ENCODE measurements at places on chromosomes 1 and 21. TPM values are rescaled to one million over a fixed set of nuclear protein-coding genes. Genes with fewer than 3 reads are reported as not detected.

Gene FCRLB
- total RNA-seq: 0.40 TPM

Gene PCNX2
- 10.9 TPM for total RNA-seq

Gene NAV1
- 7.6 TPM for total RNA-seq

Gene PPIE
- total RNA-seq: 26.4 TPM

Gene SMIM12
- total RNA-seq: 10.7 TPM

Gene ECE1
- total RNA-seq: 108 TPM

Gene RNU1-3
- 687 TPM for total RNA-seq

Gene COL6A1
- total RNA-seq: 22.9 TPM

Gene NEK7
- 21.3 TPM for total RNA-seq

Gene KLF17
- total RNA-seq: not detected

Gene CADM3
- 1.4 TPM for total RNA-seq

Gene MAP1LC3C
- 0.93 TPM for total RNA-seq

Gene NEK2
- total RNA-seq: not detected

Gene SLC35F3
- 3.1 TPM for total RNA-seq

Gene MTARC2
- total RNA-seq: 16.7 TPM

Gene TMPRSS15
- total RNA-seq: not detected

Gene NIBAN1
- 56.8 TPM for total RNA-seq

Gene LCE2B
- total RNA-seq: not detected

Gene GUCA2B
- total RNA-seq: not detected

Gene GJA8
- total RNA-seq: not detected

Gene CHODL
- total RNA-seq: 0.06 TPM

Gene LYPD8
- total RNA-seq: not detected

Gene PKP1
- 0.37 TPM for total RNA-seq

Gene HSPB7
- total RNA-seq: 2.6 TPM

Gene FALEC
- not detected for total RNA-seq

Gene SPATA1
- total RNA-seq: 1.2 TPM

Gene OR2AK2
- total RNA-seq: not detected

Gene OLFML3
- total RNA-seq: 21.5 TPM

Gene NPPA
- not detected for total RNA-seq

Gene ST6GALNAC3
- 2.0 TPM for total RNA-seq

Gene ADAMTS4
- total RNA-seq: 6.6 TPM
